Activated CD4-positive, alpha-beta T cell treated with anti-CD3 and anti-CD28 coated beads for 36 hours (primary cell): ENCODE measurements at places on chromosomes 7 and 10. TPM values are rescaled to one million over a fixed set of nuclear protein-coding genes. Genes with fewer than 3 reads are reported as not detected.

DNA sequence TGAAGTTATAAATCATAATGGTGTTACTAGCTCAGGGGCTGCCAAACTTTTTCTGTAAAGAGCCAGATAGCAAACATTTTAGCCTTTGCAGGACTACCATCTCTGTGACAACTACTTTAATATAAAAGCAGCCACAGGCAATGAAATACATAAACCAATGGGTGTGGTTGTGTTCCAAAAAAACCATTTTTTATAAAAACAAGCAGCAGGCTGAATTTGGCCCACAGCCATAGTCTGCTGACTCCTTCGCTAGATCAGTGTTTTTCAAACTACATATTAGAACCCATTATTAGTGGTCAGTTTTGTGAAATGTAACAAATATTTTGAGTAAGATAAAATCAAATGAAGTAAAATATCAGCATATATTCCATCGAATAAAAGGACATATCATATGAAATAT is 13.6 kb downstream of the GNG11 start:
- DNase-seq = no peak

SLC26A3 gene
- not detected for total RNA-seq

GRCh38 chr7:132275416-132276233 is 300.6 kb downstream of the PLXNA4 start:
- DNase-seq = no peak

DNA sequence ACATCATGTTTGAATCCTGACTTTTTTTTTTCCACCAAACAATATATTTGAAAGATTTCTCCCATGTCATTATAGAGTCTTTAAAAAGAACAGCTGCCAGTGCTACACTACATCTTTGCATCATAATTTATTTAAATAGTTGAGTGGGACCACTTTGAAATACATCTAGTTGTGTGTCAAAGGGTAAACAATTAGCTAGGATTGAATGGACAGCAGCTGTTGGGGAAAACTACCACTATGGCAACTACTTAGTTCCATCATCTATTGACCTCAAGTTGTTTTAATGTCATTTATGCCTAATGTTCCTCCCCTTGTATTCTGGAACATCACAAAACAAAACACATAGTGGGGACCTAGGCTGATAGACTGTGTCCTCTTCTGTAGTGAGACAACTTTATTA is 985.1 kb downstream of the SORCS1 start:
- DNase-seq = no peak

TEX36 gene
- not detected for total RNA-seq

DNA sequence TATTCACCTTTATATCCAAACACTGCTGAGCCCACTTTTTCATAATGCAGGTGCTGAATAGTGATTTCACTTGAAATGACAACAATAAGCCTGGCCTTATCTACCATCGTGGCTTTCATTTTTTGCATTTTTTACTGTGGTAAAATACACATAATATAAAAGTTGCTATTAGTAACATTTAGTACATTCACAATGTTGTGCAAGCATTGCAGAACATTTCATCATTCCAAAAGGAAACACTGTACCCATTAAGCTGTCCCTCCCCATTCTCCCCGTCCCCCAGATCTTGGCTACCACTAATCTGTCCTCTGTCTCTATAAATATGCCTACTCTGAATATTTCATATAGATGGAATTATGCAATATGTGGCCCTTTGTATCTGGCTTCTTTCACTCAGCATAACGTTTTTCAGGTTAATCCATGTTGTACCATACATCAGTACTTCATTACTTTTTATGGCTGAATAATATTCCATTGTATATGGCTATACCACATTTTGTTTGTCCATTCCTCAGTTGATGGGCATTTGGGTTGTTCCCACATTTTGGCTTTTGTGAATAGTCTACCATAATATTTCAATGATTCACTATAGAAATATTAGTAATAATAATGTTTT is 68.5 kb upstream of the ARID5B start:
- no peak for DNase-seq

DNA sequence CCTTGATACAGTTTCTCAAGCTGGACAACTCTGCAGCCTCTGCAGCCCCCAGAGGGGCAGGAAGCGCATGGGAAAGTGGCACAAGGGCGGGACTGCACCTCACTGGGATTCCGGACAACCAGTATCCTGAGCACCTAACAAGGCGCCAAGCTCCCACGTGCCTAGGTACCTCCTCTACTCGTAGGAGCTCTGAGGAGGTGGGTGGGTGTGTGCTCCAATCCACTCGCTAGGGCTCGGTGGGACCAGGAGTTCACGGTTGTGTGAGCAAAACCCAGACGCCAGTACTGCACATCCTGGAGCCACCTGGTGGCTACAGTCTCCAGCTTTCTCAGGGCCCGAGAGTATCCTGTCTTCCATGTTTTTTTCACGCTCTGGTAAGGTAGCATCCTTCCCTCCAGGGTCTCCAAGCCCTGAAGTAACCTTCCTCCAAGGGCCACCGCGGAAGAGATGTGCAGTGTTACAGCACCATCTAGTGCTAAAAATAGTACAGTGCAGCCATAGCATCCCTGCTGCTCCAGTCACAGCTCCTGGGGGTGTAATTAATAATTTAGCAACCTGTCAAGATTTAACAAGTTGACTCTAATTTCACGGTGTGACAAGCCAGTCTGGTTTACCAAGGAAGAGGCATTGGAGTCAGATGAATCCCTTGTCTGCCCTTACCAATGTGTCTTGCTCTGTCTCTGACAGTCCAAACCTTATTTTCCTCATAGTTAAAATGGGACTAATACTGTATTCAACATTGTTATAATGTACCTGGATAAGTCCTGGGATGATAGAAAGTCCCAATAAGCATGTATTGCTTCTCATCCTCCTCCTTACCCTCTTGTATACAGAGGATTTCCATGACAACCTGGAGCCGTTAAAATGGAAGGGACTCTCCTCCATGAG is 70.4 kb downstream of the HERPUD2 start:
- DNase-seq = peak; percentile 54

GRCh38 chr10:133203652-133204195 is 26.3 kb upstream of the UTF1 start:
- DNase-seq = no peak

- no peak for DNase-seq
Measured at GRCh38 chr7:88432301-88432700, 125.6 kb upstream of the STEAP4 start.

DNA sequence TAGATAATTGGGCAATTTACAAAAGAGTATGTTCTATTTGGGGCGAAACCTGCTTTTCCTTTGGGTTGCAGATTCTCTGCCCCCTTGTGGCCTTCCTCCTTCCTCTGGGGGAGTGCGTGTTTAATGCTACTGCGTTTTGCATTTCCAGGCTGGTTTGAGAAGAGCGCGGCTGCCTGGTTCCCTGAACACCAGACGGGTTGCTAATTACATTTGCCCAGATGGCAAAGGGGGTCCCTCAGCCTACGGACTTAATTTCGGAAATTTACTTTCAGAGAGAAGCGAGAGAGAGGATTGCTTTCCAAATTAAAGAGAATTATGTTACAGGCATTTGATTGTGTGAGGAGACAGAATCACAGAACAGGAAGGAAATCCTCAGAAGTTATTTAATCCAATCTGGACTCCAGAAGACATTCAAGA is 91.9 kb upstream of the JAZF1 start:
- DNase-seq = peak; percentile 51

DNA sequence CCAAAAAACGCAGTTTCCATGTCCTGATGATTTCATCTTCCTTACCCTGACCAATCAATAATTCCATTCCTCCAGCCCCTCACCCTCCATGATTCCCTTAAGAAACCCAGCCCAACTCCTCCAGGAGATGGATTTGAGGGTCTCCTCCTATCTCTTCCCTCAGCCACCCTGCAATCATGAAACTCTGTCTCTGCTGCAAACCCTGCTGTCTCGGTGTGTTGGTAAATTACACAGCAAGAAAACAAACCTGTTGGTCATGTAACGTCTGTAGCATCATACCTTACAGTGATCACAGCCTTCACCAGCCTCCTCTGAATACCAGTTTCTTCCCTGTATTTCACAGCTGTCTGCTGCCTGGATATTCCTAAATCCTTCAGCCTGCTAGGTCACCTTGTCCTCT is 300.7 kb upstream of the NEBL start:
- no peak for DNase-seq

- no peak for DNase-seq
Measured at GRCh38 chr7:150396851-150397260, 17.7 kb downstream of the ZNF775 start.

- DNase-seq = no peak
Measured at GRCh38 chr10:81570878-81571794, 303.9 kb upstream of the NRG3 start.

GRCh38 chr10:97914837-97915211 is 65.2 kb downstream of the GOLGA7B start:
- DNase-seq = peak; percentile 90

GRCh38 chr10:126243306-126243705 is 145.0 kb downstream of the ADAM12 start:
- no peak for DNase-seq

TMEM72 gene
- not detected for total RNA-seq

DNA sequence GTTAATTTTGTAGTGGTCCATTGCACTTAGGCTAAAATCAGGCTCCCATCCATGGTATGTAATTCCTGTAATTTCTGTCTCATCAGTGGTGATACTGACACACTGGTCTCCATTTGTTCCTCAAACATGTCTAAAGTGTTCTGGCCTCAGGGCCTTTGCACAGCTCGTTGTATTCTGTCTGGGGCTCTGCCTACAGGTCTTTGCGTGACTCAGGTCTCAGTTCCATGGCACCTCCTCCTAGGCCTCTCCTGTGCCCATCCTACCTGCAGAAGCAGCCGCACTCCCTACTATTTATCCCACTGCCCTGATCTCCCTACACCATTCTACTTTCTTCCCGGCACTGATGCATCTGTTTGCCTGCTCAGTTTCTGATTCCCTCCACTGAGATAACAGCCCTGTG is 173.8 kb downstream of the ITGA8 start:
- no peak for DNase-seq

DNA sequence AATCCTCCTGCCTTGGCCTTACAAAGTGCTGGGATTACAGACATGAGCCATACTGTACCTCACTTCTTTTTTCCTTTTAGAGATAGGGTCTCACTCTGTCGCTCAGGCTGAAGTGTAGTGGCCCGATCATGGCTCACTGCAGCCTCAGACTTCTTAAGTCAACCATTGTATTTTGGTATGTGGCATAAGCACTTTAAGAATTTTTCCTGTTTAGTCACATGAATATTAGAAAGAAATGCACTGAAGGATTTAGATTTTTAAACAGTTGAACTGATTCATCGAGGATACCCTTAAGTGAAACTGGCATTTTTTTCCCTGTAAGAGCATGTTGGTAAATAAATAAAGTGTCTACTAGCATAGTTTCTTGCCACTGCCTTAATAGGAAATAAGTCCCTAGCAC is 319.3 kb upstream of the CACNA2D1 start:
- DNase-seq = no peak
